ENCODE measurements at places on chromosomes 13 and 19.

DNA sequence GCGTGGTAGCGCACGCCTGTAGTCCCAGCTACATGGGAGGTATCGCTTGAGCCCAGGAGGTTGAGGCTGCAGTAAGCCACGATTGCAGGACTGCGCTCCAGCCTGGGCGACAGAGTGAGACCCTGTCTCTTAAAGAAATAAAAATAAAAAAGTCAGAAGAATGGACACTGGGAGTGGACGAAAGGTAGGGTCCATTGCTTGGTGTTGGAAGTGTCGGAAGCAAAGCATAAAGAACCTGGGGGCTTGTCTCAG, 392 bp upstream of the ARHGAP33 start:
- no peak for DNase-seq

DNA sequence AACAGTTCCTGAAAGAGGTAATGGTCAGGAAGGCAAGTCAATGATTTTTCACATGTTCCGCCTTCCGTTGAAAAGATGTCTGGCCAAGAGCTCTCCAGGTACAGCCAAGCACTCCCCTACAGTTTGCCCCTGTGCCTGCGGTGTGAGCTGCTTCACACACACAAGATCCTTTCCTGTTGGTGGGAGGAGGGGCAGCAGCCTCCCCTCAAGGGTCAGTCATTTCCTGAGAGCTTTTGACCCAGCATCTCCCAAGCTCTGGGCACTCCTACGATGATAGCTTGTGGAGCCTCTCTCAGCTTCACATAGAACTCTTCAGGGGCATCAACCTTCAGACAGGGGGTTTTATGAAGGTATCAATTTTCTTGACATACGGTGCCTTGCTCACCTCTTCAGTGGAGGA, 86.9 kb downstream of the DOCK9 start:
- no peak for DNase-seq

DNA sequence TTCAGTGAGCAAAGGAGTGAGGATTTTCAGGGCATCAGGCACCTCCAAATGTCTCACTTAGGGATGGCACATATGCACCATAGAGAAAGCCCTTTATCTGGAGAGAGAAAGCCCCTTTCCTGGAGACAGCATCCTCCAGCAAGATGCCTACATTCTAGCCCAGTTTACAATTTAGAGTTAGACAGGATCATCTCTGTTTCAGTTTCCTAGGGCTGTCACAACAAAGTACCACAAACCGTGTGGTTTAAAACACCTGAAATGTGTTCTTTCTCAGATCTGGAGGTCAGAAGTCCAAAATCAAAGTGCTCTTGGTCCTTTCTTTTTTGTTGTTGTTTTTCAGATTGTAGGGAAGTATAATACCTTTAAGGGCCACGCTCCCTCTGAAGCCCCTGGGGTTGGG, 61.8 kb downstream of the MBNL2 start:
- no peak for DNase-seq

DNA sequence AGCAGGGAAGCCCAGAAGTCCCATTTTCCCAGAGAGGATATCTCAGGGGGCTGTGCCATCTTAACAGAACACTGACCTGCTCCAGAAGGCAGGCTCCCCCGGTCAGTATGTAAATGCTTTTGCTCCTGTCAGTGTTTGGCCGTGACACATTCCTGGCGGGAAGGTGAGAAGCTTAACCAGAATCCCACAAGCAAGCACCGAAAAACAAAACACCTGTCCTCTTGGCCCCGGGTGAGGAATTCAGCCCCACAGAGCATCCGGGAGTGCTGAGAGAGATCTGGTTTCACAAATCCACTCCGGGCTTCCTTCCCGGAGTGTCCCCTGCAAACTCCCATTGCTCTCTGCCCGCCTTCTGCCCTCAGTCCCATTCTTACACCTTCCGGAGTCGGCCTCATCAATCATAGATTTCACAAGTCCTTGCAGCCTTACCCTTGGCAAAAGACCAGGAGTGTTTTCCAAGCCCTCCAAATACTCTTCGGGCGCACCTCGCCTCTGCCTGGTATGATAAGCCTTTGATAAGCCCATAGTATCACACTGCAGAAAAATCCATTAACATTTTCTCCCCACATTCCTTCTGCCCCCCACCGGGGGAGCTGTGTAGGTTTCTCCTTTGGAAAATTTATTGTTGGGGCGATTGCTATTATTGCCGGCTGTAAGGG, 12.2 kb downstream of the TPM4 start:
- no peak for DNase-seq

GRCh38 chr19:16204005-16204294, 6.2 kb downstream of the AP1M1 start:
- no peak for DNase-seq

Data from iPS DF 19.7 (cell line).